ENCODE measurements at places on chromosomes 13 and 19.

GRCh38 chr13:59337070-59337469, 826.7 kb downstream of the DIAPH3 start:
- DNase-seq, result peak; percentile 44

GRCh38 chr13:65926750-65927171, 1303.4 kb downstream of the PCDH9 start:
- DNase-seq, result no peak

DNA sequence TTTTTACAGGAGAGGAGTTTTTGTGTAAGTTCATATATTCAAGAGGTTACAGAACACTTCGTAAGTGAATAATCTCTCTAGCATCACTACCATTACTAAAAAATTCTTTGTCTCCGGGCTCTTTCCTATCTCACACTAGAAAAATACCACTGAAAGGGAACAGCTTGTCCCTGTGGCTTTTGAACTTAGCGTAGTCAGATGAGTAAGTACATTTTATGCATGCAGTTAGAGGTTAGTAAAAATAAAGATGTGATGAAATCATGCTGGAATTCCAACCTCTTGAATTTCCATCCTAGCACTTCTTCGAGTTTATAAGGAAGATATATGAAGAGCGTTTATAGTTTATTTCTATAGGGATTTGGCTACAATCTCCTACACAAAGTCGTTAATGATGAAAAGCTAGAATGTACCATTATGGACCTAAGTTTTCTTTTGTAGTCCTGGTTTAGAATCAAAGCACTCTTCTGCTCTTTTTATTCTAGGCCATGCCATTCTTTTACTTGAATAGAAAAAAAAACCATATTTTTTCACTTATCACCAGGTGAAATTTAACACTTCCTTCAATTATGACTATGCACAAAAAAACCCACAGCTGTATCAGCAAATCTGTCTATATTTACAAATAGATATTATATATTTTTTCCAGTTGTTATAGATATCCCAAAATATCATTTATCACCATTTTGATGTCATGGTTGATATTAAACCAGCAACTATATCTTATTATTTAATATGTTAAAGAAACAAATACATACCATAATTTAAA, 139.9 kb upstream of the PCDH9 start:
- DNase-seq, result peak; percentile 47

GRCh38 chr19:32822916-32823746, 46.4 kb downstream of the SLC7A9 start:
- no peak for DNase-seq

GRCh38 chr13:23753458-23753857, 135.7 kb downstream of the MIPEP start:
- no peak for DNase-seq

DNA sequence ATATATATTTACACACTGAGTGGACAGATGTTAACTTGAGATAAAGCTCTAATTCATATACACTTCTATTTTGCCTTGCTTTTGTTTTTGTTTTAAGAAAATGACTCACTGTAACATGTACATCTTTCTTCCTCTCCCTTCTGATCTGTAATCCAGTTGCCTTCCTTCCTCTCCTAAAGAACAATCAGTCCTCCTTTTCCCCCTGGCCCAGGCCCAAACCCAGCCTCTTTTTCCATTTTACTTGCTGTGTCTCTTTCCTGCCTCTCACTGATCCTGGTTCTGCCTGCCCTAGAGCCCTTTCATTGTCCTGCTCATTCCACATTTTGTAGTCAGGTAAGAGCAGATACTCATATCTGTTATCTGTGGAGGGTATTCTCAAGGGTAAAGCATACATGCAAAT, 50.8 kb downstream of the ZAR1L start:
- DNase-seq, result no peak

DNA sequence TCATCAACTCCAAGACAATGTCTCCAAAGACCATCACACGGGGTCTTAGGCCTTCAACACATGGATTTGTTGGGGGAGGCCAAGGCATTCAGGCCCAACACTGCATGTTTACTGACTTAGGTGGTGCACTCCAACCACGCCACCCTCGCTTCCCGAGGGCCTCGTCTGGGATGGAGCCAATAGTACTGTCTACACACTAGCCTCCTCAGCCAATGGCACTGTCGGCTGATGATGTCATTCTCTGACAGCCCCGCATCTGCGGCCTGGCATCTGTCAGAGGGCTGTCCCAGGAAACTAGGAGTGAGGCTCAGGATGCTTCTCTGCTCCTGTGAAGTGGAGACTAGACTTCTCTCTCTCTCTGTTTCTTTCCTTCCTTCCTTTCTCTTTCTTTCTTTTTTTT, 96.6 kb downstream of the TEX26 start:
- no peak for DNase-seq

DNA sequence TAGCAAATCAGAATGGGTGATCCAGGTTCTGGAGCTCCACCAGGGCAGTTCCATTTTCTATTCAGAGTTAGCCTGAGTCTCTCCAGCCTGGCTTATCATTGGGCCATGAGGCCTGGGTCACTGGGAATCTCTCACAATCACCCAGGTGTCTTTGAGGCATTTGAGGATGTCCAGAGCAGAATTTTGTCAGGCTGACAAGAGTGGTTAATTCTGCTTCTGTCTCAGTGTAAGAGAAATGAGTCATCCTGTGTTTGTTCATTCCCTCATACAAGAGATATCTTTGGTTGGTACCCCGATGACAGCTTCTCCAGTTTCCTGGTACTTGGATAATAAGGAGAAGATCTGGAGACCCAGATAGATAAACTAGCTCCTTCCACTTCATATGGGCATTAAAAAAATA, 10.4 kb downstream of the ZNF93 start:
- no peak for DNase-seq

DNA sequence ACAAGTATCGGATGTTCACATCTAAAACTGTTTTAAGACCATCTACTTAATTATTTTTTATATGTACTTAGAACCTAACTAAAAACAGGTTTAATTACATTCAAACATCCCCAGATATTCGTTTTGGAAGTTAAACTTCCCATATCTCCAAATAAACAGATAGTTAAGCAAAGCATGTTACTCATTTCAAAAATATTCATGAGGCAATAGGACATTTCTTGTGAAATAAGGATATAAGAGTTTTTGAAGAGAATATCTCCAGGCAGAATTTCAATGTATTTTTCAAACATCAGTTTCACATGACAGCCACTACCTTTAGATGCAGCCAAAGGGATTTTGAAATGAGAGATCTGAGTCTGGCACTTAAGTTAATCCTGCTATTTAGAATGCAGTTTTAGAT, 697.5 kb downstream of the SLITRK1 start:
- no peak for DNase-seq

GRCh38 chr13:21076253-21076652, 14.9 kb upstream of the LATS2 start:
- DNase-seq, result no peak

GRCh38 chr19:46533078-46533620, 37.5 kb upstream of the PNMA8B start:
- DNase-seq, result no peak

- no peak for DNase-seq
Observed at GRCh38 chr13:26465514-26465913, 92.0 kb upstream of the WASF3 start.

GRCh38 chr13:113433391-113433916, 19.8 kb downstream of the ADPRHL1 start:
- no peak for DNase-seq

- DNase-seq, result no peak
Observed at GRCh38 chr13:77714119-77714755, 16.8 kb downstream of the SLAIN1 start.

GRCh38 chr19:11843722-11844121, 4.8 kb upstream of the ZNF439 start:
- DNase-seq, result no peak

- DNase-seq, result no peak
Observed at GRCh38 chr13:112350300-112350699, 25.9 kb upstream of the SPACA7 start.

DNA sequence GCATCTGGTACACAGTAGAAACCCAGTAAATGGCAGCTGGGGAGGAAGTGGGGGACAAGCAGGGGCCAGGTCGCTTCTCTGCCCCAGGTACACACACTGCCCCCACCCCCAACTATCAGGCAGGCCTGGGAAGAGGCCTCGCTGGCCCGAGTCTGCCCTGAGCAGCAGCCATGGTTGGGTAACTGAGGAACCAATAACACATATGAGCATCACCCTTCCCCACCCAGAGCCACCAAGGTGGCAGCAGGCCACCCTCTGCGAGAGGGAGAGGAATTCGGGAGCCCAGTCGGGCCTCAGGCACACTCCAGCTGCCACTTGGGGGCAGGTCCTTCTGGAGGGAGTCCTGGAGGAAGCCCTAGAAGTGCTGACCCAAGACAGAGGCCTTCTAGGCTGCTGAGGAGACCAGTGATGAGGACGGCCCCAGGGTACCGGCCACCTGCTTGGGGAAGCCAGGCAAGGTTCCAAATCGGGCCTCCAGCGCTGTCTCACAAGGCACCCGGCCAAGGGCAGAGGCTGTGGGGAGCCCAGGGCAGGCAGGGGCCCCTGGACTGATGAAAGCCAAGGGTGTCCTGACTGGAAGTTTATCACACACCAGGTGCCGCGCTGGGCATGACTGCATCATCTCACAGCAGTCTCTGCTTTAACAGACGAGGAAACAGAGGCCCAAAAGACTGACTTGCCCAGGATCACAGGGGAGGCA, 14.0 kb upstream of the KPTN start:
- DNase-seq, result no peak

GRCh38 chr13:80555796-80556678, 215.1 kb upstream of the SPRY2 start:
- DNase-seq, result no peak

- no peak for DNase-seq
Observed at GRCh38 chr19:2538096-2538757, 62.3 kb downstream of the GADD45B start.

DNA sequence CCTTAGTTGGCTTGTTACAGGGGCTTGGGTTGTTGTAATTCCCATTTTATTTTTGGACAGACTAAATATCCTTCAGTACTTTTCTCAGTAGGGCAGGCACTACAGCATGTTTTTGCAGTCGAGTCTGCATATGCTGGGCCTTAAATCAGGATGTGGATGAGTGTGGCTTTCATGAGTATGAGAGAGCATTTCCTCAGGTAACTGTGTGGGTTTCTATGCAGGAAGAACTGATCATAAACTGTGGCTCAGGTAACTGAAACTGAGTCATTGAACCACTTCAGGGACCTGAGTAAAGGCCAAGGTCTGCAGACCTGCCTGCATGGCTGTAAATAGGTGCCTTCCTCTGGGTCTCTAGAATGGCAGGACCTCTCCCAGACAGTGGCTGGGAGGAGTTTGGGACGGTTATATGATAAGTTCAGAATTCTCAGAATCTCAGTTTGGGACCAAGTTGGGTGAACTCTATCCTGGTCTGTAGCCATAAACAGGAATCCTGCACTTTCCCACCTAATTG, 112.1 kb downstream of the ZNF737 start:
- no peak for DNase-seq

GRCh38 chr13:30319130-30319529, 11.8 kb upstream of the KATNAL1 start:
- DNase-seq, result no peak

DNA sequence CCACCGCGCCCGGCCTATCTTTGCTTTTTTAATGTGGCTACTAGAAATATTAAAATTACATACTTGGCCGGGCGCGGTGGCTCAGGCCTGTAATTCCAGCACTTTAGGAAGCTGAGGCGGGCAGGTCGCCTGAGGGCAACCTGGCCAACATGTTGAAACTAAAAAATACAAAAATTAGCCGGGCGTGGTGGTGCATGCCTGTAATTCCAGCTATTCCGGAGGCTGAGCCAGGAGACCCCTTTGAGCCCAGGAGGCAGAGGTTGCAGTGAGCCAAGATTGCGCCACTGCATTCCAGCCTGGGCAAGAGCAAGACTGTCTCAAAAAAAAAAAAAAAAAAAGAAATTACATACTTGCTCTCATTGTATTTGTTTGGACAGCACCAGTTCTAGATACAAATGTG, 34.8 kb upstream of the DPRX start:
- no peak for DNase-seq
